Foreskin keratinocyte (primary cell): ENCODE measurements at places on chromosomes 3 and 15.

DNA sequence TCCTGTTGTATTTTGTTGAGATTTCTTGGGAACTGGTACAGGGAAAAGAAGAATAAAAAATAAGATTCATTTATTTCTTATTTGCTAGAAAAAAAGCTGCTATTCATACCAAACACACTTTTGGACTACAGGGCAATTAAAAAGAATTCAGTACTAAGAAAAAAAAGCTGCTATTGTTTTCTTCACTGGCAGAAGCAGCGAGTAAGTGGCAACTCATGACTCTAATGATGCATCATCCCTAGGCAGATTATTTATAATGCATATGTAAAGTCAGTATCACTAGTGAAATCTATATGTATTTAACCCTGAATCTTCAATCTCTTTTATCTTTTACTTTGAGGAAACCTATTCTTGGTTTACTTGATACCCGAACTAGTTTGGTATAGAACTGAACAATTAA is 15.2 kb downstream of the PFN2 start:
- DNase-seq: no peak

DNA sequence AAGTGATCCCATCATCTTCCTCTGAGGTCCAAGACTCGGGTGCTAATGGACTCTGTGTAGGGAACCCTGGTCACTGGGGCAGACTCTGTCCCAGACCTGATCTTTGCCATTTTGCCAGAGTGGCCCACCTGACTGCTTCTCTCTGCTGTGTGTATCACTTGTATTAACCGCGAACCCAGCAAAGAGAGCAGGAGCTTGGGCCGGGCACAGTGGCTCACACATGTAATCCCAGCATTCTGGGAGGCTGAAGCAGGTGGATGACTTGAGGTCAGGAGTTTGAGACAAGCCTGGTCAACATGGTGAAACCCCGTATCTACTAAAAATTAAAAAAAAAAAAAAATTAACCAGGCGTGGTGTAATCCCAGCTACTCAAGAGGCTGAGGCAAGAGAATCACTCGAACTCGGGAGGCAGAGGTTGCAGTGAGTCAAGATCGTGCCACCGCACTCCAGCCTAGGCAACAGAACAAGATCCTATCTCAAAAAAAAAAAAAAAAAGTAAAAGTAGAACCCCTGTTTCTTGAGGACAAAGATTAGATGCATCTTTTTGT is 32.9 kb upstream of the CYP11A1 start:
- no peak for DNase-seq

- DNase-seq: no peak
These were observed 36.0 kb downstream of the PHLDB2 start for GRCh38 chr3:111895071-111895470.

DNA sequence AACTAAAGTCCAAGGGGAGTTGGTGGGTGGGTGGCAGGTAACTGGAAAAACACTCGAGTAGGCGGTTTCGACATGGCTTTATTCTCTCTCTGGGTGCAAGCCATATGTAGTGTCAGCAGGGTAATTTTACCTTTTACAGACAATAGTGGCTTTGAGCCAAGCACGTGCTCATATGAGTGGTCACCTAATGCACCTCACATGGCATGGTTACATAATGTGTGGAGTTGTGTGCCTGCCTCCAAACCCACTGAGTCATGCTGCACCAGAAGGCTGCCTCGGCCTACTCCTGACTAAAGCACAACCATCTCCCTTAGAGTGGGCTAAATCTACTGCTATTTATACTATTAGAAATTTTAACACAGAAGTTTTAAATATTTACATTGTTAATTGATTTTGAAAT is 16.5 kb downstream of the CCRL2 start:
- DNase-seq: peak; percentile 72

DNA sequence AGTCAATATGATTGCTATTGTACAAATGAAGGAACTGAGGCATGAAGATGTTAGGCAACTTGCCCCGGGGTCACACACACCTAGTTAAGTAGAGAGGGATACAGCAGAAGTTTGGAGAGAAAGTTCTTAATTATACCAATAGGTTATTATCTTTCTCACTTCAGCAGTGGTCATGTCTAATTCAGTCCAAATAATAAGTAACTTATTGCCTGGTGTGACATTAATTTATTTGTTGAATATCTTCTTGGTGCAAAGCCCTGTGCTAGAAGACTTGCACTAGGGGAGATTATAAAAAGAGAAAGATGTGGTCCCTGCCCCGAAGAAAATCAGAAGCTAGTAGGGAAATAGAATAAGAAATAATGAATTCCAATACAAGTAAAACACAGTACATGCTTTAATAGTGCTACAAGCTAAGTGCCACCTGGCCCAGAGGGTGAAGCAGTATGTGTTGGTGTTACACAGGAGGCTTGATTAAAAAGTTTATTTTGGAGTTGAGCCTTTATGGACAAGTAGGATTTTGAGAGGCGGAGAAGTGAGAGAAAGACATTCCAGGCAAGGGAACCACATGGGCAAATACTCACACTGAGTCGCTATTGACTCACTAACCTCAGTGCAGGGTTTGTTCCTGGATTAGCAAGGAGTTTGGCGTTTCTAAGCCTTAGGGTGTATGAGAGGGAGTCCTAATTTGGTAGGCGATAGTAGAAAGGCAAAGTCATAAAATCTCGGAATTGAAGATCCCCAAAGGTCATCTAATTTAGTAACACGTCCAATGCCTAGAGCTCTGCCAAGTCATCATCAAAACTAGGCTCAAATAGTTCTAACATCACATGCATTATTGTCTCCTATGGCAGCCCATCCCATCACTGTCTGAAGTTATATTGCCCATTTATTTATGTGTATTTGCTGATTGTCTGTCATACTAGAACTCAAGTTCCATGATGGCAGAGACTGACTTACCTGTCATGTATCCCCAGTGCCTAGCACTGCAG is 19.2 kb upstream of the GSK3B start:
- peak; percentile 97 for DNase-seq
